Foreskin fibroblast (primary cell): ENCODE measurements at places on chromosomes 5 and 9.
A peak's percentile ranks its signal among the peaks of the same experiment; 100 is the strongest.

DNA sequence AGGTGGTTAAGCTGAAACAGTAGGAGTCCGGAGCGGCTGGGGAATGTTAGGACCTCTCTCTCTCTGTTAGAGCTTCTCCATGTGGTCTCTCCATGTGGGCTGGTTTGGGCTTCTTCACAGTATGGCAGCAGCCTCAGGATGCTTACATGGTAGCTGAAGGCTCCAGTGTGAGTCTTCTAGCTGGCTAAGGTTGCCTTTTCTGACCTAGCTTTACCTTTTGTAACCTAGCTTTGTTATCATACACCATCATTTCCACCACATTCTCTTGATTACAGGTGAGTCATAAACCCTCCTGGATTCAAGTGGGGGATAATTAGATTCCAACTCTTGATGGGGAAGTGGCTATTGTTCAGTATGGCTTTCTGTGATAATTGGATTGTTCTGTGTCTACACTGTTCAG is 98.5 kb downstream of the MTREX start:
- DNase-seq, result no peak

DNA sequence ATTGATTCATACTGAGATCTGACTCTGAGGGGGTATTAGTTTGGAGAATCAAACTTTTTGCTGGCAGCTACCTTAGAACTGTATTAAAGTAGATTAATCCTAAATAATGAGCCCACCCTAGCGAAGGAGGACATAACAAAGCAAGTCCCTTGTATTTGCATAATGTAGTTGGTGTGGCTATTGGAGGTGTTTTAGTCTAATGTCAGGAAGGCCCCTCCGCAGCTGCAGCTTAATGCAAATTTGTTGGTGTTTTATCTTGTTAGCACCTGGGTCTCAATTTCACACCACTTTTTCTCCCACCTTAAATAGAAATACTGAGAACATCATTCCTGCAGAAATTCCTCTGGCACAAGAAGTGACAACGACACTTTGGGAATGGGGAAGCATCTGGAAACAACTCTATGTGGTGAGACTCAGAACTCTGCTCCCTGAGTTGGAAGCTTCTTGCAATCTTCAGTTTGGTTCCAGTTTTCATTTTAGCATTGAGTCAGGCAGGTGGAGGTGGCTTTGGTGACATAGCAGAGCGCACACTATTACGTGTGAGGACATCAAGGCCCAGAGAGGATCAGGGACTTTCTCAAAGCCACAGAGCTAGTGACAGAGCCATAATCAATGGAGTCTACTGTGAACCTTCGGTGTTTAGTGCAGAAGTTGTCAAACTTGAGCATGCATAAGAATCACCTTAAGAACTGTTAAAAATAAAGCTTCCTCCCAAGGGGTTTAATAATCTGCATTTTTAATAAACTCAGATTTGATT is 33.9 kb downstream of the DOCK2 start:
- DNase-seq, result no peak

DNA sequence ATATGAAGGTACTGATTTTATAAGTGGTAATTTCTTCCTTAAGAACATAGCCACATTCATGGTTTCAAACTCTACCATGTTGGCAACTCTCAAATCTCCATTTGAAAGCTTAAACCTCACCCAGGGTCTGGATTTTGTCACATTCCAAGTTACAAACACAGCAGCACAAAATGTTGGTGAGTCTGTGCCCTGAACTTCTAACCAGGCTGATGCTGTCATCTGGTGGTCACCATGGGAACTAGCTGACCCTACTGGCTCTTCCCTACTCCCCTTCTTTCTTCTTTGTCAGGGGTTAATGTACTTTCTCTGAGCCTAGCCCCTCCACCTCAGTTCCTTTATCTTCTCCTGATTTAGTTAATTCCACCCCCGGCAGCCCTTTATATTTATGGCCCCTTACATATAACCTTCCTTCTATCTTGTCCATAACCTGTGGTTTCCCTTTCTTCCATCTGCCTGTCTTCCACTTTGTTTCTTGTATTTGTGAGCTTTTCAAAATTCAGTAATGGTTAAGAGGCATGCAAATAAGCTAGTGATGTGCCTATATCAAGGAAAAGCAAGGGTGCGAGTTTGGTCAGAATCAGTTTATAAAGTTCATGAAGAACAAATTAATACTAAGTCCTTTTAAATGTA is 35.9 kb downstream of the TGFBR1 start:
- peak; percentile 77 for DNase-seq

DNA sequence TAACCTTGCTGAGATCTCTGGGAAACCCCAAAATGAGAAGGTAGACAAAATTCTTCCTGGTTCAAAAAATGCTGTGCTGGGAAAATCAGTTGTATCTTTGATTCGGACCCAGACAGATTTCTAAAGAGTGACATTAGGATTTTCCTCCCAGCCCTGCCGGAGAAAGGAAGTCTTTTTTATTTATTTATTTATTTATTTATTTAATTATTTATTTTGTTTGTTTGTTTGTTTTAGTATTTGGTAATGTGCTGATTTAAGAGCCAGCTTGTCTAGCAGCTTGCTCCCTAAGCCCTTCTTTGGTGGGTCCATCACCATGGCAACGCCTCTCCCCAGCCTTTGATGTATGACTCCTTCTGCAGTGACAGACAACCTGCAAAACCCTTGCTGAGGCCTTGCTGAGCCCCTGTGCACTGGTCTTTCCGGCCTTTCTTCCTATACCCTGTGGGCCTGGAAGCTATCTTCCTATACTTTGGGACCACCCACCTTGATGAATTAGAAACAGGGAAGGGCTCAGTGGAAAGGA is 60.6 kb upstream of the AFAP1L1 start:
- DNase-seq, result no peak

- no peak for DNase-seq
These were observed 73.7 kb downstream of the MAP1B start for GRCh38 chr5:72180925-72181324.

DNA sequence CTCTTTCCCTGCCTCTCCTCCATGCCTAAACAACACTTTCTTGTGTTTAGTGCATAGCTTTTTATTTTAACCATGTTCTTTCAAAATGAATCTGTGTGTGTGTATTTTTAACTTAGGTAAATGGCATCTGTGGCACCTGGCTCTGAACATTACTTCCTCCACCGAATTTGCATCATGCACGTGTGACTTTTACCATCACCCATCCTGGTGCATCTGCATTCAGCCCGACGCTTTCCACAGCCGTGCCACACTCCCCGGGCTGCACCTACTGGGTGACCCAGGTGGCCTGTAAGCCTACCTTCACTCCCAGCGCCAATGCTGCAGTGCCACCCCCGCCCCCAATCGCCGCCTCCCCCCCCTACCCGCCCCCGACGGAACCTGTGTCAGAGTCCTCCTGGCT is 12.7 kb upstream of the FCN1 start:
- DNase-seq, result no peak

- DNase-seq, result no peak
These were observed 7.3 kb downstream of the ANKH start for GRCh38 chr5:14864181-14864812.

DNA sequence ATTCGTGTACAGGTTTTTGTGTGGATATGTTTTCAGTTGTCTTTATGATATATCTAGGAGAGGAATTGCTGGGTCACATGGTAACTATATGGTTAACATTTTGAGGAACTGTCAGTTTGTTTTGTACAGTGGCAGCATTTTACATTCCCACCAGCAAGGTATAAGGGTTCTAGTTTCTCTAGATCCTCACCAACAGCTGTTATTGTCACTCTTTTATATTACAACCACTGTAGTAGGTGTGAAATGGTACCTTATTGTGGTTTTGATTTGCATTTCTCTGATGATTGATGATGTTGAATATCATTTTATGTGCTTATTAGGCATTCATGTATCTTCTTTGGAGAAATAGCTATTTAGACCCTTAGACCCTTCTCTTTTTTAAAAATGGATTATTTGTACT is 82.9 kb downstream of the CCDC171 start:
- no peak for DNase-seq

GRCh38 chr9:111937781-111938426 is 41.3 kb downstream of the UGCG start:
- no peak for DNase-seq

DNA sequence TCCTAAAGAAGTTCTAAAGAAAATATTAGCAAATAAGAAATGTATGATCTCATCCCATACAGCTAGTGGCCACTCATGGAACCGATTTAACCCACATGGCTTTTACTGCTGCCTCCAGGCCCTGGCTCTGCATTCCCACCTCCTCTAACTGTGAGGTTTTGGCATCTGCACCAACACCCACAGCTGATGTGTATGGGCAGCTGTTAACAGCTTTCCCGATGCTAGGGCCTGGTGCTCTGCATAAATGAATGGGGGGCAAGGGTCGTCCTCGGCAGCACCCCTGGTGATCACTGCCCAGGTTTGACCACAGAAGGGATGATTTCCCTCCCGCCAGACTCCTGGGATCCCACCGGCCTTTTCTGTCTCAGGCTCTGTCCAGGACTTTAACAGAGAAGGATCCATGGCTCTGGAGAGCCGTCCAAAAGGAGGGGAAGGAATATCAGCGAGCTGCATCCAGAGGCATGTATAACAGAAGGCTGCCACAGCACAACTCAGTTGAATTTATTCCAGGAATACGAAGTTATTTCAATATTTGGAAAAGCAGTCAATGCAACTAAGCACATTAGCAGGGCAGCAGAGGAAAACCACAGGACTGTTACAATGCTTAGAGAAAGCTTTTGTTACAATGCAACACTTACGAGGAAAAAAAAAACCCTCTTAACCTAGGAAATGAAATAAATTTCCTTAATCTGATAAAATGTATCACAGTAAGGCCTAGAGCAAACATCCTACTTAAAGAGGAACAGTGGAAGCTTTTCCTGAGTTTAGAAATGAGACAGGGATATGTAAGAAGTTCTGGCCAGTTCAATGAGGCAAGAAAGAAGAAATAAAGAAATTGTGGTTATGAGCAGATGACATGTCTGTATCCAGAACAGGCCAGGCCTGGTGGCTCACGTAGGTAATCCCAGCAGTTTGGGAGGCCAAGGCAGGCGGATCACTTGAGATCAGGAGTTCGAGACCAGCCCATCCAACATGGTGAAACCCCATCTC is 63.1 kb downstream of the NACC2 start:
- peak; percentile 75 for DNase-seq

GRCh38 chr5:72157625-72157962 is 50.3 kb downstream of the MAP1B start:
- DNase-seq, result no peak
